Activated B cell treated with CpG ODN at 0.5 μM for 24 hours (primary cell): ENCODE measurements at places on chromosomes 5 and 9.

- H3K27me3 ChIP-seq, result no peaks in the 10 kb centered on the region
- no peak for DNase-seq
- H3K27ac ChIP-seq, result no peak overlapping the region
- no peak overlapping the region for H3K4me3 ChIP-seq
- peaks cover 84% of the 10 kb centered on the region for H3K36me3 ChIP-seq
Observed at GRCh38 chr9:127742435-127743088, 7.5 kb upstream of the TOR2A start.

- H3K27me3 ChIP-seq, result no peaks in the 10 kb centered on the region
- DNase-seq, result no peak
- no peaks in the 10 kb centered on the region for H3K36me3 ChIP-seq
- no peak overlapping the region for H3K4me3 ChIP-seq
- no peaks in the 10 kb centered on the region for H3K4me1 ChIP-seq
Observed at GRCh38 chr9:18605766-18606180, 131.8 kb downstream of the ADAMTSL1 start.

DNA sequence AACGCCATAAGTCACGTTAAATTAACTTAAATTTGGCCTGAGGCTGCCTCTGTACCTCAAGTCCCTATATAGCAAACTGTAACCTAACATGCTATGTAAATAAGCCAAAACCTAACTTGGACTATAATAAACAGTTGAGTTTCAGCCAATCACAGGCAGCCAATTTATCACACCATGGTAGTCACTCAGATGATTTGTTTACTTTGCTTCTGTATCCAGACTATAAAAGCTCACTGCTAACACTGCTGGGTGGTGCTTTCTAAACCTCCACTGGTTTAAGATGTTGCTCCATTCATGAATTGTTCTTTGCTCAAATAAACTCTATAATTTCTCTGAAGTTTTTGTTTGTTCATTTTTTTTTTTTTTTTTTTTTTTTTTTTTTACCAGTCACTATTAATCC is 62.8 kb downstream of the TRPM3 start:
- H3K36me3 ChIP-seq, result no peaks in the 10 kb centered on the region
- H3K4me3 ChIP-seq, result no peak overlapping the region
- DNase-seq, result no peak
- H3K4me1 ChIP-seq, result no peaks in the 10 kb centered on the region
- no peaks in the 10 kb centered on the region for H3K27me3 ChIP-seq
- no peak overlapping the region for H3K27ac ChIP-seq

GRCh38 chr9:115765060-115765459 is 388.5 kb upstream of the PAPPA start:
- H3K27ac ChIP-seq, result no peak overlapping the region
- no peak for DNase-seq
- no peaks in the 10 kb centered on the region for H3K36me3 ChIP-seq
- H3K4me3 ChIP-seq, result no peak overlapping the region
- H3K27me3 ChIP-seq, result no peaks in the 10 kb centered on the region

GRCh38 chr9:6552033-6552432 is 93.5 kb downstream of the GLDC start:
- H3K36me3 ChIP-seq, result no peaks in the 10 kb centered on the region
- no peaks in the 10 kb centered on the region for H3K4me1 ChIP-seq
- no peak for DNase-seq
- H3K4me3 ChIP-seq, result no peak overlapping the region
- no peak overlapping the region for H3K27ac ChIP-seq
- no peaks in the 10 kb centered on the region for H3K27me3 ChIP-seq
